Esophagus squamous epithelium (tissue), 5 donors: ENCODE measurements at places on chromosomes 6 and 20.

DNA sequence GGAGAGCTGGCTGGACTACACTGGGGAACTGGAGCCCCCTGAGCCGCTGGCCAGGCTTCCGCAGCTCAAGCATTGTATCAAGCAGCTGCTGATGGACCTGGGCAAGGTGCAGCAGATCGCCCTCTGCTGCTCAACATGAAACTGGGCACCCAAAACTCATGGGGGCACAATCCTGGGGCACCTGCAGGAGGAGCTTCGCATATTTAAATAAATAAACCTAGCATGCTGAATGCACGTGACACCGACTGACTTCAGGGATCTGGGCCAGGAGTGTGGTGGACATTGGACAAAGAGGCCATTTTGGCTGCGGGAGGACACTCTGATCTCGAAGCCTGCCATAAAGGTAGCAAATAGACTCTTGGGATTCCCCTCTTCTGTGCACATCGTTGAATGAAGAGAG, 6.8 kb downstream of the SCAND1 start:
- DNase-seq, result no peak

DNA sequence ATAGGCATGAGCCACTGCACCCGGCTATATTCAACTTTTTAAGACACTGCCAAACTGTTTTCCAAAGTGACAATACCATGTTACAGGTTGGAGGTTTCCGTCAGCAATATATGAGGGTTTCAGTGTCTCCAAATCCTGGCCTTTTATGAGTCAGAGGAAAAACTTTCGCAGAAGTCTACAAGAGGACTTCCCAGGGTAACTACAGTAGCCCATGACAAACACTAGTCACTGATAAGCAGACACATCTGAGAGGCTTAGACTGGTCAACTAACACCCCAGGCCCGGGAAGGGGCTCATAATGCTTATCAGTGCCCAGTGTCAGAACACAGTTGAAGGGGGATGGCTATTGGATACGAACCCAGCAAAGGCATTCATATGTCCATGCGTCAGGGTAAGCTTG, 85.4 kb downstream of the SOX4 start:
- no peak for DNase-seq

GRCh38 chr20:59123011-59123677, 40.5 kb upstream of the ZNF831 start:
- DNase-seq, result no peak

DNA sequence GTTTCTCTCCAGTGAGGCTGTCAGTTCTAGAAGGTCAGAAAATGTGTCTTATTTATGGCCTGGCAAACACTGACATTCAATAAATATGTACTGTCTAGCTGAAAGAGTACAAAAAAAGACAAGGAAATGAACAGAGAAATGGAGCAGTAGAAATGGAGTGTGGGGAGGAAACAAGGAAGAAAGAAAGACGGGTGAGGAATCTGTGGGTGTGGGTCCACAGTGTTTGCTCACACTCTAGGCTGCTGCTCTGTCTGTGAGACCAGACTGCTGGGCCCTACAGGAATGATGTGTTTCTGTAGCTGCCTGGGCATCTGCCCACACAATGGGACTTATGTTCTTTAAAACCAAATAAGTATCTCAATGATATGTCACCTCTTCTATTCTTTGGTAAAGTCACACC, 114.2 kb downstream of the MOXD1 start:
- no peak for DNase-seq

DNA sequence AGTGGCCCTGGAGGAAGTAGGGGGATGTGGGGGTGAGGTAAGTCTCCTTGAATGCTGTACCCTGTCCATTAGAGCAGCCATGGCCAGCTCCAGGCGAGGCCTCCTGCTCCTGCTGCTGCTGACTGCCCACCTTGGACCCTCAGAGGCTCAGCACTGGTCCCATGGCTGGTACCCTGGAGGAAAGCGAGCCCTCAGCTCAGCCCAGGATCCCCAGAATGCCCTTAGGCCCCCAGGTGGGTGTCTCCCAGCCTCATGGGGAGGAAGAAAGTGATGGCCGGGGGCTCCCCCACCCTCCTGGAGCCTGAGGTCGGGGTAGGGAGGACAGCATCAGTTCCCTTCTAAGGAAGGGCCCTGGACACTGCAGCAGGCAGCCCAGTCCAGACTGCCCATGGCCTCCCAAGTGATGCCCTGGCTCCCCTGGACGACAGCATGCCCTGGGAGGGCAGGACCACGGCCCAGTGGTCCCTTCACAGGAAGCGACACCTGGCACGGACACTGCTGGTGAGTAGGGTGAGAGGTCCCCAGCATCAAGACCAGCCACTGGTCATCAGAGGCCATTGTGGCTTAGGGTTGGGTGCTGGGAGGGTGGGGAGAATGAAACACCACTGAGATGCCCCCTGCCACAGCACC, 1.0 kb downstream of the GNRH2 start:
- no peak for DNase-seq

GRCh38 chr6:22106961-22107360, 189.9 kb downstream of the PRL start:
- no peak for DNase-seq

- no peak for DNase-seq
Observed at GRCh38 chr6:87887266-87887665, 160.4 kb upstream of the SPACA1 start.

- no peak for DNase-seq
Observed at GRCh38 chr6:90219209-90219985, 77.2 kb downstream of the BACH2 start.

DNA sequence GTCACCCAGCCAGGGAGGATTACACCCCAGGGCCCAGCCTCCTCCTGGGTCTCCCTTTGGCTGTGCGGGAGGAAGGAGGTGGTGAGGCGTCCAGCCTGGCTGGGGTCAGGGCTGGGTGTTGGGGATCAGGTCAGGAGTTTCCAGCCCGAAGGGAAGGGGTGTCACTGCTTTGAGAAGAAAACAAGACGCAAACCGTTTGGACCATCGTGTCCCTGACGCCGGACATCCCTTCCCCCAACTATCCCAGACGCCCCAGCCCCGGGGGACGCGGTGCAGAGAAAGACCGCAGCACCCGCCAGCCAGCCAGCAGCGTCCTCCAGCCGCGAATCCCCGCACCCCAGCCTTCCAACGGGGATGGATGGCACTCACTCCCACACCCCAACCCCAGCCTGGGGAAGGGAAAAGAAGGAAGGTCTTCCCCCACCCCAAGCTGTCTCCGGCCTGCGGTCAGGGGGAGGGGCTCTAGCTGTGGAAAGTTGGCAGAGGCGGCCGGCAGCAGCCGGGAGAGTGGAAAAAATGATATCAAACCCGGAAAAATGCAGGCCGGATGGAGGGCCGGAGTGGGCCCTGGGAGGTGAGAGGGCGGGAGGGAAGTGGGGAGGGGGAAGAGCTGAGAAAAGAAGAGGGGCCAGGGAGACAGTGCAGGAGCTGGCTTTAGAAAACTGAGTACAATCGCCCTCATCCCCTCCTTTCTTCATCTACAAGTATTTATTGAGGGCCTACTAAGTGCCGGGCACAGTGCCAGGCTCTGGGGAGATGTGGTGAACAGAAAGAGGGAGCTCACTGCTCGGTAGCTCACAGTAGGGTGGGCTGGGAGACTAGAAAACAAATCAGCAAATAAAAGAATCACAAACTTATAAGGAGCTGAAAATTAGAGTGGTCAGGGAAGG, 10.6 kb downstream of the REM1 start:
- no peak for DNase-seq

GRCh38 chr20:41592516-41593216, 25.5 kb downstream of the CHD6 start:
- no peak for DNase-seq

GRCh38 chr20:31967830-31968249, at the start of gene XKR7:
Gene XKR7, plus strand, starts transcription at chr20:31968151. Its CDS starts 25 bp downstream, at chr20:31968176.
- DNase-seq, result no peak

DNA sequence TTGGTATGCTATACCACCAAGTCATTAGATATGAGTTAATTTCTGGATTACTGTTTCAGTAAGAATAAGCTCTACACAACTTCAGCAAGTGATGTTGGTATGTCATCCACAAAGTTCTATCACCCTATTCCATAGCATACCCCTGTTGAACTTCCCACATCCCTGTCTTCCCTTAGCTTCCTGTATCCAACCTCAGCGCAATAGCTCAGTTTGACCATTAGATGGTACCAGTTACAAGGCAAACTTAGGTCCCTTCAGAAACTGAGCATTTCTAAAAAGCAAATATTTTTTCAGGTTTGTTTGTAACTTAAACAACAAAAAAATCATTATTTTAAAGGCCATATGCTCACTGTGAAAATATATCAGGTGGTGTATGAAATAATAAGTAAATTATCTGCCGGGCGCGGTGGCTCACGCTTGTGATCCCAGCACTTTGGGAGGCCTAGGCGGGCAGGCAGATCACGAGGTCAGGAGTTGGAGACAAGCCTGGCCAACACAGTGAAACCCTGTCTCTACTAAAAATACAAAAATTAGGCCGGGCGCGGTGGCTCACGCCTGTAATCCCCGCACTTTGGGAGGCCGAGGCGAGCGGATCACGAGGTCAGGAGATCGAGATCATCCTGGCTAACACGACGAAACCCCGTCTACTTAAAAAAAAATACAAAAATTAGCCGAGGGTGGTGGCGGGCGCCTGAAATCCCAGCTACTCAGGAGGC, 8.8 kb upstream of the MOG start:
- DNase-seq, result no peak

- DNase-seq, result no peak
Observed at GRCh38 chr6:39208223-39208739, 21.0 kb downstream of the KCNK5 start.

DNA sequence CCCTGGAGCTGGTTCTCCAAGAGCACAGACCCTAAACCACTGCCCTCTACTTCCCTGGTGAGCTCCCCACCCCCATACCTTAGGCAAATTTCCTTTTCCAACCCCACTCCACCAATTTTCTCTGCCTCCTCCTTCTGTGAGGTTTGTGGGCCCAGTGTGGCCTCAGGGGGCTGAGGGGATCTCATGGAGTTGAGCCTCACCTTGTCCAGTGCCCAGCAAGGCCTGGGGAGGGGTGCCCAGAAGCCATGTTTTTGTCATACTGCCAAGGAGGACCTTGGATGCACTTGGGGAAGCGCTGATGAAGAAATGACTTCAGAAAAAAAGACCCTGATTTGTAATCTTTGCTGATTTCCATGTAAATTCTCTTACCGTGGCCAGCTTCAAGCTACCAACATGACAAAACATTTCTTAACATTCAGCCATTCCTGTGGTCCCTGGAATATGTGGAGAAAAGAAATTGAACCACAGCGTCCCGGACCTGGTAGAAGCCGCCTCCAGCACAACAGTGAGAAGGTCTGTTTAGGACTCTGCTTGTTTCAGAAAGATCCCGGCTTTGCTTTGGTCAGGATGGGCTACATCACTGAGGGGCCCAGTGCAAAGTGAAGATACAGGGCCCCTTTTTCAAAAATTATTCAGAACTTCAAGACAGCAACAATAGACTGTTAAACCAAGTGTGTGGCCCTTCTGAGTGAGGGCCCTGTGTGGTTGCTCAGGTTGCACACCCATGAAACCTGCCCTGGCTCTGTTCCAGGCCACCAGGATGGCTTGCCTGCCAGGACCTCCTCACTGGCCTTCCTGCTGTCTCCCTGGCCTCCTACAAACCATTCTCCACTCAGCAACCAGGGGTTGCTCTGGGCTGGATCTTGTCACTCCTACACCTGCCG, 52.5 kb downstream of the CHMP4B start:
- no peak for DNase-seq

- DNase-seq, result no peak
Observed at GRCh38 chr6:34148631-34149451, 3.0 kb upstream of the GRM4 start.

DNA sequence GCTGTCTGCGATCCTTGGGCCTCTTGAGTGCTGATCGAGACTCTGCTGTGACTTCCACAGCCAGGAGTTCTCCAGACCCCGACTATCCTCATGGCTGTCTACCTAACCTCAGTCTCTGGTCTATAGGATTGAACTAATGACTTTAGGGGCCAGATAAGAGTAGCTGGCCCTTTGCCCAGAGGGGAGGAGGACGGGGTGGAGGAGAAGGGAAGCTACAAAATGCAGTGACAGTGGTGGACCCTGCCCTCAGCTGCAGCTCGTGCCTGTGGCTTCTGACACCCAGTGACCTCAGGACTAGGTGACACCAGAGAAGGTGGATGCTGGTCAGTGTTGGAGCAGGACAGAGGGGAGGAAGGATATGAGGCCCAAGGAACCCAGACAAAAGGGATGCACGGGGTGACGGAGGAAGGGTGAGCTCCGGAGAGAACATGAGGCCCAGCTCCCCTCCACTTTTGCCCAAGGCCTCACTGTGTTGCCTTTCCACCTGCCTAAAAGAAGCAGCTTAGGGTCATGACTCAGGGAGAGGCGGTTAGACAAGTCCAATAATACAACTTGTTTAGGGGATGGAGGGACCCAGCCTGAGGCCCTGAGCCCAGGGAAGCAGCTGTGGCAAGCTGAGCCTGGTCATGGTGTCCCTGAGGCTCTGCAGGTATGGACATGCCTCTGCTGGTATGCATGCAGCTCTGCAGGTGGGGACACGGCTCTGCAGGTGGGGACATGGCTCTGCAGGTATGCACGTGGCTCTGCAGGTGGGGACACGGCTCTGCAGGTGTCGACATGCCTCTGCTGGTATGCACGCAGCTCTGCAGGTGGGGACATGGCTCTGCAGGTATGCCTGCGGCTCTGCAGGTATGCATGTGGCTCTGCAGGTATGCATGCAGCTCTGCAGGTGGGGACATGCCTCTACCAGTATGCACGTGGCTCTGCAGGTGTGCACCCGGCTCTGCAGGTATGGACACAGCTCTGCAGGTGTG, 67.7 kb downstream of the SYNJ2 start:
- no peak for DNase-seq

DNA sequence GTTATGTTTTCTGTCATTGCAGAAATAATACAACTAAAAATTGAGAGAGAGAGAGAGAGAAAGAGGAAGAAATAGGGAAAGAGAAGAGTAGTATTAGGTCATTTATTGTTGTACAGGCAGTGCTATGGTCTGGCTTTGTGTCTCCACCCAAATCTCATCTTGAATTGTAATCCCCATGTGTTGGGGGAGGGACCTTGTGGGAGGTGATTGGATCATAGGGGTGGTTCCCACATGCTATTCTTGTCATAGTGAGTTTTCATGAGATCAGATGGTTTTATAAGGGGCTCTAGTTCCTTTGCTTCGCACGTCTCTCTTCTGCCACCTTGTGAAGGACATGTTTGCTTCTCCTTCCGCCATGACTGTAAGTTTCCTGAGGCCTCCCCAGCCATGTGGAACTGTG, 677.4 kb upstream of the CHD6 start:
- DNase-seq, result no peak

DNA sequence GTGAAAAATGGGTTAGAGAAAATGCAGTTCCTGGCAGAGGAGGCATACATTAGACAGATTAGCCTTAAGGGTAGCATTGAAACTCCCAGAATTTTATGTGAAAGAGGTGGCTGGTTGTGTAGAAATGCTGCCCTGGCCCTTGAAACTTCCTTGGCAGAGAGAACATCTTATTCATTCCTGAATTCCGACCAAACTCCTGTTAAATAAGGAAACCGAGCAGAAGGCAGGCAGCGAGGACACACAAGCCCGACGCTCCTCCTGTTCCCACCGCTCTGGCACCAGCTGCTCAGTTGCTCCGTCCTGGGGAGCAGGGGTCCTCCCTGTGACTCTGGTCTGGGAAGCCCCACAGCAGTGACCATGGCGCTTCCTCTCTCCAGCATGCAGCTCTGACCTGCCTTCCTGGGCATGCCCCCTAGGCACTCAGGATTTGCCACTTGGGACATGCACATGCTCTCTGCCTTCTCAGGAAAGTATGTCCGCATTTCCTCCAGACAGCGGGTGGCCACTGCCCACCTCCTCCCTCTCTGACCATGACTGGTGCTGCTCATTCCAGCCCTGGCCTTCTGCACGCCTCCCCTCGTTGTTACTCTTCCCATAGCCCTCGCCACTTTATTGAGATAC, 35.2 kb upstream of the CLDN20 start:
- no peak for DNase-seq

- DNase-seq, result no peak
Observed at GRCh38 chr20:37567331-37567665, 39.6 kb upstream of the BLCAP start.
